ENCODE measurements at places on chromosomes 3 and 15.

- peak; percentile 69 for DNase-seq
Observed at GRCh38 chr15:33089878-33090757, 104.4 kb downstream of the FMN1 start.

DNA sequence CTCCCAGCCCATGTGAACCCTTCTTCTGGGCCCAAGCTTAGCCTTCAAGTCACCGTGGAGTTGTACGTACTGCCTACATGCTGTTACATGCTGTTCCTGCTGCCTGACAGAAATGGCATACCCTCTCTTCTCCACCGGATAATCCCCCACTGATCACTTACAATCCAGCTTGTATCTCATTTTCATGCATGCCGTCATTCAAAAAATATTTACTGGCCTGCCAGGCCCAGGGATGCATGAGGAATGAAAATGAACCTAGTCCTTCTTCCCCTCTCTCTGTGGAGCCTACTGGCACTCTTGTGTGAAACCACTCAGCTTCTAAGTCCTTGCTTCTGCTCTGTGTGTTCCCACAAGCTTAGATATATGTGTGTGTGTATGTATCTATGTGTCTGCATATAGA, 60.6 kb downstream of the WNT5A start:
- DNase-seq, result no peak

GRCh38 chr3:95341314-95341713, 1278.5 kb downstream of the NSUN3 start:
- no peak for DNase-seq

GRCh38 chr3:153495422-153495821, 333.4 kb downstream of the RAP2B start:
- no peak for DNase-seq

GRCh38 chr3:157447026-157447694, 10.5 kb downstream of the PTX3 start:
- DNase-seq, result peak; percentile 75

DNA sequence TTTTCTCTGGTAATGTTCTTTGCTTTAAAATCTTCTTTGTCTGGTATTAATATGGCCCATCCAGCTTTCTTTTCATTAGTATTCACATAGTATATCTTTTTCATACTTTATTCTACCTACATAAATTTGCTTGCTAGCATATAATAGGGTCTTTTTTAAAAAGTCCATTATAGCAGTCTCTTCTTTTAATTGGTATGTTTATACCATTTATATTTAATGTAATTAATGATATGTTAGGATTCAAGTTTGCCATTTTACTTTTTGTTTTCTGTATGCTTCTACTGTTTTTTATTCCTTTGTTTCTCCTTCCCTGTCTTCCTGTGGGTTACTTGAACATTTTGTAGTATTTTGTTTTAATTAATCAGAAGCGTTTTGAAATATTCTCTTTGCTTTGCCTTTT, 89.0 kb downstream of the CHCHD6 start:
- DNase-seq, result no peak

GRCh38 chr3:41519746-41520145, 320.4 kb downstream of the CTNNB1 start:
- no peak for DNase-seq

DNA sequence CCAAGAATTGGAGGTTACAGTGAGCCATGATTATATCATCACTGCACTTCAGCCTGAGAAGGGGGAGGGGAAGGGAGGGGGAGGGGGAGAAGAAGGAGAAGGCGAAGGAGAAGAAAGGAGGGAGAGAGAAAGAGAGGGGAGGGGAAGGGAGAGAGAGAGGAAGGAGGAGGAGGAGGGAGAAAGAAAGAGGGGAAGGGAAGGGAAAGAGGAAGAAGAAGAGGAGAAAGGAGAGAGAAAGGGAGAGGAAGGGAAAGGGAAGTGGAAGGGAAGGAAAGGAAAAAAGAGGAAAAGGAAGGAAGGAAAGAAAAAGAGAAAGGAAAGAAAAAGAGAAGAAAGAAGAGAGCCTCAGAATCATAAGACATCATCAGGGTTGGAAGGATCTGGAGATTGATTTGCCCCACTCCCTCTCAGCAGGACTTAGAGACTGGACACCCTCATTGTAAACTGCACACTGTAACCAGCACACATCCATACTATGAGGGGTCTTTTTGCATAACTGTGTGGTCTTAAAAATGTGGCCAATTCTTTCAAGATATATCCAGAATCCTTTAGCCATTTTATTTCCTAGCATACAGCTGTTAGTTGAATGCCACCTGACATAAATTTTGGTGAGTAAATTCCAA, 130.9 kb downstream of the CMSS1 start:
- no peak for DNase-seq

GRCh38 chr3:117723825-117724224, 1014.2 kb downstream of the TUSC7 start:
- no peak for DNase-seq

DNA sequence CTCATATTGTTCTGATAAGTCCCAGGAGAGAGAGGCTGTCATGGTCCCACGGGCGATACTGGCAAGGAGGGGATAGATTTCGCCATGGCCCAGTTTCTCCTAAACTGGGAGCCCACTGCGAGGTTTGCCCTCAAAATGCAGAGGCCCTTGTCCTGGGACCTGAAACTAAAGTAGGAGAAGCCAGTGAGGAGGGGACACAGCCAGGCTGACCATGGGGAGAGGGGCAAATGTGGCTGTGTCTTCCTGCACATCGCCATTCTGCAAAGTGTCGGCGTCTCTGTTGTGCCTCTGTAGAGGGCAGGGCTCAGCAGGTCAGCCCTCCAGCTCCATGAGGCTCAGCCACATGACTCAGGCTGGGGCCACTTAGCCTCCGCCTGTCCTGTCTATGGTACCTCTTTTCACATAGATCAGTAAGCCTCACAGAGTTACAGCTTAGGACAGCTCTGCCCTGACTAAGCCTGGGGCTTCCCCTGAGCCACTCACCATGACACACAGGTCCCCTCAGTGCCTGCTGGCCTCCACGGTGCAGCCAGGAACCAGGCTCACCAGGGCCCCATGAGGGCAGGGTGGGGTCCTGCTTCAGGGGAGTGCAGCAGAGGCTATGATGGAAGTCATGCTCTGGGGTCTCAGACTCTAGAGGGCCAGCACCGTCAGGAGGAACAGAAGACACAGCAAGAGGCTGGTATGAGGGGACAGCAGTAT, 28.6 kb upstream of the PLXNA1 start:
- no peak for DNase-seq

DNA sequence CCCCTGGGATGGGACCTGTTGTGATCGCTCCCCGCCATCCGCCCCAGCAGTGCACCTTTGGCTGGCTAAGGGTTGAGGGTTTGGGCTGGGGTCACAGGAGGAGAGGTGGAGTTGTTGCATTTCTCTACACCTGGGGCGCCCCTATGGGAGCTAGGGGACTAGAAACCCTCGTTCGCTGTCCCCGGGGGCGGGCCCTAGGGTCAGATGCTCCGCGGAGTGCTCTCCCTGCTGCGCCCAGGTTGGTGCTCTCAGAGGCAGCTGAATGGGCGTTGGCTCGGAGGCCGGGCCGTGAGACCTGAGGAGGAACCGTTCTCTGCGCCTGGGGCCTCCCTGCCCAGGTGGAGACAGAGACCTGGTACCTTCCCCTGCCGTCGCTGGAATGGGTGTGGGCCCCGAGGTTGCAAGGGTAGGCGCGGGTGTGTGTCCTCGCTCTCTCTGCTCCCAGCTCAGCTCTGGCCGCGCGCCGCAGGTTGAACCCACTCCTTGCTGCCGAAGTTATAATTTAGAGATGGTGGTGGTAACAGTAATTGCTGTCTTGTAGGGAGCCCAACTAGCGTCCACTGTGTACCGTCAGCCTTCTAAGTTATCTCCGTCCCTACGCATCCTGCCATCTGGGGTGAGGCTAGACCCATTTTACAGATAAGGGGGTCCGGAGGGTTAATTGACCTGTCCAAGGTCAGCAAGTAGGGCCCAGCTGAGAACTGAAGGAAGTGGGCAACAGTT, 965 bp downstream of the FLNB start:
- no peak for DNase-seq

DNA sequence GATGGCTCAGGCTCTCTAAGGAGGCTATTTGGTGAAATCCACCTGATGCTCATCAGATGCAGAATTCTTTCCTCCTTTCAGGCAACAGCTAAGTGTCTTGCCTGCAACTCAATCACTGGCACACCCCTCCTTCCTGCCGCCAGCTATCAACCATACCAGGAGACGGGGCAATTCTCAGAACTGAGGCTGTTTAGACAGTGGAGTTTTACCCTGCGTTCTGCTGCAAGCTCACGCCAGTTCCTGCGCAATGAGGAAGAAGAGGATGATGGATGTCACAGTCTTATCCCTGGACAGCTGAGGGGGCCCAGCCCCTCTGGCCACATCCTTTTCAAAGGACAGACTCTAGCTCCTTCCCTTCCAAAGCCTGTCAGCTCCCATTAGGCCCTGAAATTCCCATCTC, 7.0 kb upstream of the MANF start:
- no peak for DNase-seq

- DNase-seq, result no peak
Observed at GRCh38 chr3:38477057-38477820, 18.9 kb upstream of the EXOG start.

GRCh38 chr15:23854912-23855659, 168.0 kb upstream of the NDN start:
- DNase-seq, result no peak

DNA sequence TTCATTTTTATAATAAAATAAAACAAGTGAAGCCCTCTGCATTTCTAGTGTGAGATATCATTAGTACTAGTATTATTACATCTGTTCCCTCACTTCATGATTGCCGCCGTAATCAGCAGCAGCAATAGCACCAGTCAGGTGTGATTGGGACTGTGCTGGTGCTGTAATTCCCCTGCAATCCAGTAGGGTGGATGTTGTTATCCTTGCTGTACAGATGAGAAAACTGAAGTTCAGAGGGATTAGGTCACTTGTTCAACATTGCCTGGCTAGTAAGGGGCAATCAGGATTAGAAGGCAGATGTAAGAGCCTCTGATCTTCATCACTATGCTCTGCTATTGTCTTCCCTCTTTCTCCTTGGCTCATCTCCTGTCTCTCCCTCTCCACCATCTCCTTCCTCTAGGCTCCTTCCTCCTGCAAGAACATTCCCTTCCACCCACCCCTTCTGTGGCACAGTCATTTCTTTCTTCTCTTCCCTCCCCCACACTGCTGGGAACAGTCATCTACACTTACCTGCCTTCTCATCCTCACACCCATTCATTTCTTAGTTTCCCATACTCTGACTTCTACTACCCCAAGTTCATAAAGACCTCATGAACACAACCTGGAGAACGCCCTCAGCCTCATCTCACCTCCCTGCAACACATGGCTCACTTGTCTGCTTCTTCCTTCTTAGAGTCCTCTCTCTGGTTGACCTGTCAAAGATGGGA, 29.7 kb downstream of the CRYGS start:
- peak; percentile 19 for DNase-seq

- no peak for DNase-seq
Observed at GRCh38 chr3:126433496-126434263, 39.0 kb downstream of the CFAP100 start.

DNA sequence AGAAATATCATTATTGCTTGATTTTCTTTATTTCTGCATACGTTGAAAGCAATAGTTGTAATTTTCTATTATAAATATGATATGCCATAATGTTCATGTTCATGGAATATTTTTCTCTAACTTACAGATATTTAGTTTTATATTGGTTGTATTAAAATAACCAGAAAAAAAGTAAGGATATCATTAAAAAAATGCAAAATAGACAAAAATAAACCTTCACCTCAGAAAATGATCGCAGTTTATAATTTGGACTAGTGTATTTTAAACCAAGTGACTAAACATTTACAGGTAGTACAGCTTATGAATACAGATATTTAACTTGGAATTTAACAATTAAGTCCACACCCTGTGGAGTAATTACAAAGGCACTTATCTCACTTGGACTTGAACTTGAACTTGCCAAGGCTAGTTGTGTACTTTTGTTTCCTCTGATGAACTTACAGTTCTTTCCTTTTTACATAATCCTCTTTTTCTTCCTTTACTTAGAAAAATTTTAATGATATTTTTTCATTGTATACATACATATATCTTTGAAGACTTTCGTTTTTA, 156.7 kb downstream of the CHL1 start:
- DNase-seq, result no peak

GRCh38 chr3:120983321-120983665, 75.3 kb downstream of the STXBP5L start:
- DNase-seq, result no peak

DNA sequence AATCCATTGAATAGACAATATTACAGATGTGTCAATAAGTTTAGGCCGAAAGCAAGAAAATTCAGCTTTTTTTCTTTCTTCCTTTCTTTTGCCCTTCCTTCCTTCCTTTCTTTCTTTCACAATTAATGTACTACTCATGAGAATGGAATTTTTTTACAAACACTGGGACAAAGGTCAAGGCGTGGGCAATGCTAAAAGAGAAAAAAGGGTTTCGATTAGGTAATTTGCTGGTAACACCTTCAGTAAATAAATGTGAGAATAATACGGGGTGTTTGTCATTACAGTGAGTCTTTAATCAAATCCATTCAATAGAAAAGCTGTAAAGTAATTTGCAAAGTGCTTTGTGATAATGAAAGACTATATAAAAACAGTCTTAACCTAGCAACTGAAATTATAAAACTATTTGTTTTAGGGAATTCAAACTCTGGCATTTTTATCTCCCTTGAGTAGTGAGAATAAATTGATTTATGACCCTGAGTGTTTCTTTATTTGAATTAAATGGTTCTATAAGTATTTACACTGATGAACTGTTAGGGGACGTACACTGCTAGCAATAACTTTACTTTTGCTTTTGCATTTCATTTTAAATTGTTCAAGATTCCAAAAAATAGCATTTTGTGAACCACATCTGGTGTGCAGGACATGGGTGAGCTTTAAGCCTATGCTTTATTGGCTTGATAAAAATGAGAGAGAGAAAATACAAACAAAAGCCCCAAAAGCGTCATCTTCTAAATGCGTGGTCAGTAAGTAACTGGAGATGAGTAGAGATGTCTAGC, 104.2 kb upstream of the THRB start:
- DNase-seq, result peak; percentile 40

DNA sequence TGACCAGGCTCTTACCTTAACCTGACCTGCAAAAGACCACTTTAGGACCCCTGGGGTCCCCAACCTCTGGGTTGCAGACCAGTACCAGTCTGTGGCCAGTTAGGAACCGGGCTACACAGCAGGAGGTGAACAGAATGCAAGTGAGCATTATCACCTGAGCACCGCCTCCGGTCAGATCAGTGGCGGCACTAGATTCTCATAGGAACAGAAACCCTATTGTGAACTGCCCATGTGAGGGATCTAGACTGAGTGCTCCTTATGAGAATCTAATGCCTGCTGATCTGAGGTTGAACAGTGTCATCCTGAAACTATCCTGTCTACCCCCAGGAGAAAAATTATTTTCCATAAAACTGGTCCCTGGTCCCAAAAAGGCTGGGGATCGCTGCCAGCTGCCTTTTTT, 20.3 kb downstream of the CHP1 start:
- no peak for DNase-seq

GRCh38 chr15:101382544-101382943, 87.5 kb upstream of the SNRPA1 start:
- no peak for DNase-seq

DNA sequence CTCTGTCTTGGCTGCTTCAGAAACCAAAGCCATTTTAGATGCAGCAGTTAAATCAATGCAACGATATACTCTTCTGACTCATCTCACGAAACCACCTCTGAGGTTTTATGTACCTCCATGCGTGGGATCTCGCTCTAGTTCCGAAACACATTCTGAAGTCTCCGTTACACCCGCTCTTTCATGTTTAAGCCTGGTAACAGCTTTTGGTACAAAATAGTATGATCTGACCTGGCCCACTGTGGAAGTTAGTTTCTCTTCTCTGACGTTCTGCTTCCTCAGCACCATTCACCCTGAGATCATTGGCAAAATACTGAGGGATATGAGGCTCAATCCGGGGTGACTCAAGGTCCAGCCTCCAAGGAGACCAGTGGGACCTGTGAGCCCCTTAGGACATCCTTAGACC, 121.9 kb downstream of the TMEM266 start:
- no peak for DNase-seq

- no peak for DNase-seq
Observed at GRCh38 chr3:186732169-186732766, 15.1 kb downstream of the KNG1 start.

Measured in cardiac fibroblast (primary cell).